Neural progenitor cell (in vitro differentiated cells): ENCODE measurements at places on chromosomes 5 and 9. TPM values are rescaled to one million over a fixed set of nuclear protein-coding genes. Genes with fewer than 3 reads are reported as not detected.

Gene CKS2
- 693 and 741 TPM in 2 replicates for total RNA-seq

Gene ARHGEF39
- total RNA-seq = 13.2 and 31.9 TPM in 2 replicates

Gene BHMT
- 0.45 and 1.1 TPM in 2 replicates for total RNA-seq

Gene PIP5KL1
- total RNA-seq = 1.4 and 8.8 TPM in 2 replicates

Gene TAF11L5
- total RNA-seq = not detected in 2 replicates

Gene ZDHHC21
- total RNA-seq = 14.4 and 22.5 TPM in 2 replicates

Gene ZNF366
- not detected in 2 replicates for total RNA-seq

Gene ITK
- total RNA-seq = not detected in 2 replicates

Gene FRMPD1
- not detected in 2 replicates for total RNA-seq

Gene C8G
- not detected in 2 replicates for total RNA-seq

Gene PDCD1LG2
- total RNA-seq = not detected in 2 replicates

Gene ACSL6
- not detected in 2 replicates for total RNA-seq

Gene ANKHD1
- total RNA-seq = 83.4 and 110 TPM in 2 replicates

DNA sequence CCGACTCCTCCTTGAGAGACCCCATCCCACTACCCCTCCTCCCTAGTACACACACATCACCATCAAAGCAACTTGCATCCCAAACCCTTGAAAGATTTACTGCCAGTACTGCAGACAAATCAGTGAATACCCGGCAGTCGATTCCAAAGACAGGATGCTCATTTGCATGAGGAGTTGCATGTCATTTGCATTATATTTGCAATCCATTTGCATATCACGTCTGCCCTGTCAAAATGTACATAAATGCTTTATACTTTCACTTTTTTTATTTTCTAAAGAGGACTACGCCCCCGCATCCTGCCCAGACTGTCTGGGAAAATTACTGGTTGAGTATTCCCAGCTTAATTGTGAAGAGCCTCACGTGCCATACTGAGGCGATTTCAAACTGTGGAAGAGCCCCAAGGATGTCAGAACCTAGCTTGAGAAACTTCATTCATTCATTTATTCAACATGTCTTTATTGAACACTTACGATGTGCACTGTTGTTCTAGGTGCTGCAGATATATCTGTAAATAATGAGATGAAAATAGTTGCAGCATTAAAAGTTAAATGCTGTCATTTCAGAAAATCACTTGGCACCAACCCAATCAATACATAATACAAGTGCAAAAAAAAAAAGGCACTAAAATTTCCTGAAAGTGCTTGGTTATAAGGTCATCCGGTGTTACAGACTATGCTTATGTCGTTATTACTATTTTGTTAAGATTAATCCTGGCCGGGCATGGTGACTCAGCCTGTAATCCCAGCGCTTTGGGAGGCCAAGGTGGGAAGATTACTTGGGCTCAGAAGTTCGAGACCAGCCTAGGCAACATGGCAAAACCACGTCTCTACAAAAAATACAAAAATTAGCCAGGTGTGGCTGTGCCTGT lies 17.2 kb upstream of the SIL1 start:
- H3K27me3 ChIP-seq = no peaks in the 10 kb centered on the region
- no peak overlapping the region for H3K27ac ChIP-seq
- H3K4me1 ChIP-seq = no peaks in the 10 kb centered on the region
- H3K4me3 ChIP-seq = no peak overlapping the region
- H3K36me3 ChIP-seq = no peaks in the 10 kb centered on the region
- DNase-seq = no peak

DNA sequence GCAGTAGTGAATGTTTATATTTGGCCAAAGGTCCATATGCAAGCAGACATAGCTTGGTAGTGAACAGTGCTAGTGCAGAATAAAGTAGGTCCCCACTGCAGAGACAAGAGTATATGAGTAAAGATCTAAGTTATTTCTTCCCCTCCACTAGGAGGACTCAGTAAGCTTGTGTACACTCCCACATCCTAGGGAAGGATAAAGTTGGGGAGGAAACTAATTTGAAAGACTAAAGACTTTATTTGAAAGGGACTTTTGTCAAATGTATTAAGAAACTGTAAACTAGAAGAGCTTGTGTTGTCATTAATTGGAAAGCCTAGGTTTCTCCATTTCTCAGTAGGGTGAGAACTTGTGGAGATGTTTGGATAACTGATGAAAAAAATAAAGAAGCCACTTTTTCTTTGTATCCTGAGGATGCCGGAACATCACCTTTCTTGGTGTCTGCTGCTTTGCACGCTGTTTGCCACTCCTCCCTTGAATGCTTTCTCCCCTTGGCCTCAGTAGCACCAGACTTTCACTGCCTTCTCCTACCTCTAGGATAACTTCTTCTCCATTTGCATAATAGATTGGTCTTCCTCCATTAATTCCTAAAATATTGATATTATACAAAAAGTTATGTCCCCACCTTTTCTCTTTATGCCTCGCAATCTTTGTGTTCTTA lies 329.0 kb downstream of the PARP8 start:
- H3K27me3 ChIP-seq = no peaks in the 10 kb centered on the region
- H3K36me3 ChIP-seq = no peaks in the 10 kb centered on the region
- peaks cover 14% of the 10 kb centered on the region for H3K4me1 ChIP-seq
- no peak overlapping the region for H3K4me3 ChIP-seq

DNA sequence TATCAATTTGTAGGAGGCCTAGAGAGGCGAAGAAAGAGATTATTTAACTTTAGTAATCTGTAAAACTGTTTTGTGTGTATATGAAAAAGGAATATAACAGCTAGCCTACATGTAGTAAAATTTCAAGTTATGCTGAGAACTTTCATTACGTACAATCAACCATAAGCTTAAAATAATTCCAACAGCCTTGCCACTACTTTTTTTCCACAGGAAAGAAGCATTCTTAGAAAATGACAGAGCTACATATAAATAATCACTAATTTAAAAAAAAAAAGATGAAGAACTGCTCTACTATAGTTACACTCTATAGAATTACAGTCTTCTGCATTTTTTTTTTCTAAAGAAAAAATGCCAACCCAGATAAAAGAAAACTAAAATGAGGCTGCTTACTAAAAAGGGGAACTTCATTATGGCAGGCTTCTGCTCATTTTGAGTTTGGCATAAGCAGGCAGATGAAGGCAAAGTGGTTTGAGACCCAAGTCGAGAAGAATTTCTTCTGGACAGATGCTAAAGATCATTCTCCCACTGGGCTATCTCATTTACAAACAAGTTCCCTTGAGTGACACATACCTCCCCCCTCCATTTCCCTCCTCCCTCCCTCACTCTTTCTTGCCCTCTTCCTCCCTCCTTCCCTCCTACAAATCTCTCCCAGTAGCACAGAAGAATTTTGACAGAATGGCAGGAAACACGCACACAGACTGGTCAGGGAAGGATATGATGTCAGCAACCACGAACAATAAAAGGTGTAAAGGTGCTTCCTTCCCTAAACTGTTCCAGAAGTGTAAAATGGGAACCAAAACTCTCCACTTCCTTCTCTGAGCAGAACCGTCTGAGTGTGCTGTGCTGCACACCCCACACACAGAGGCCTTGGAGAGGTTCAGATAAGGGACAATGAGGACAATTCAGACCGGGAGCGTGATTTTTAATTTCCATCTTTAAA lies 56.1 kb downstream of the MEF2C start:
- H3K4me3 ChIP-seq = no peak overlapping the region
- H3K36me3 ChIP-seq = no peaks in the 10 kb centered on the region
- no peak overlapping the region for H3K27ac ChIP-seq
- no peaks in the 10 kb centered on the region for H3K4me1 ChIP-seq

GRCh38 chr9:26949637-26950069 lies 2.6 kb upstream of the PLAA start:
- peaks cover 17% of the 10 kb centered on the region for H3K4me1 ChIP-seq
- H3K4me3 ChIP-seq = no peak overlapping the region
- no peak overlapping the region for H3K27ac ChIP-seq
- H3K36me3 ChIP-seq = no peaks in the 10 kb centered on the region
- H3K27me3 ChIP-seq = no peaks in the 10 kb centered on the region

DNA sequence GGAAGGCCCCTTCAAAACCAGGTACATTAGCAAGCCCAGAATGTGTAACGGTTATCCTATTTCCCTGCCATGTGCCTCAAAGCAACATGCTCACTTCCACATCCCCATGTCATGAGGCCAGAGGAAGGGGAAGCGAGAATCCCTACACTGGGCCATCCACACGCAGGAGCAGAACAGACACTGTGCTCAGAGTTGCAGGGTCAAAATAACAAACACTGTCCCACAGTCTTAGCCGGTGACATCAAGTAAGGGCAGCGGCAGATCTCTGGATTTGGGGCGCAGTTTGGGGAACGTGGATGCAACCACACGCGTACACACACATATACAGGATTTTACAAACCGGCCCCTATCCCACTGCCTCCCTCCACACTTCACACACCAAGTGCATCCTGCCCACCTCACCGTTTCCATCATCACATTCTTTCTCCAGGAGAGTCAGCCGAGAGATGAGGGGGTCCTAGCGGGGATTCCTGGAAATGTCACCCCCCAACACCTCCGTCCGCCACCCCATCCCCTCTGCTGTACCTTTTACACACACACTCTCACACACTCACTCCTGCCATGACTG lies 776 bp downstream of the APBA1 start:
- peak overlapping the region; percentile 83 for H3K4me3 ChIP-seq
- peaks cover 28% of the 10 kb centered on the region for H3K27me3 ChIP-seq
- peaks cover 25% of the 10 kb centered on the region for H3K4me1 ChIP-seq
- no peak overlapping the region for H3K27ac ChIP-seq
- DNase-seq = no peak

GRCh38 chr9:86368871-86369521 lies 14.8 kb upstream of the TUT7 start:
- H3K4me3 ChIP-seq = no peak overlapping the region
- no peaks in the 10 kb centered on the region for H3K36me3 ChIP-seq
- no peak overlapping the region for H3K27ac ChIP-seq
- H3K4me1 ChIP-seq = no peaks in the 10 kb centered on the region
- H3K27me3 ChIP-seq = no peaks in the 10 kb centered on the region
- no peak for DNase-seq

- H3K4me3 ChIP-seq = no peak overlapping the region
- H3K36me3 ChIP-seq = no peaks in the 10 kb centered on the region
- no peak overlapping the region for H3K27ac ChIP-seq
Measured at GRCh38 chr9:13899924-13900323, 414.0 kb downstream of the NFIB start.

DNA sequence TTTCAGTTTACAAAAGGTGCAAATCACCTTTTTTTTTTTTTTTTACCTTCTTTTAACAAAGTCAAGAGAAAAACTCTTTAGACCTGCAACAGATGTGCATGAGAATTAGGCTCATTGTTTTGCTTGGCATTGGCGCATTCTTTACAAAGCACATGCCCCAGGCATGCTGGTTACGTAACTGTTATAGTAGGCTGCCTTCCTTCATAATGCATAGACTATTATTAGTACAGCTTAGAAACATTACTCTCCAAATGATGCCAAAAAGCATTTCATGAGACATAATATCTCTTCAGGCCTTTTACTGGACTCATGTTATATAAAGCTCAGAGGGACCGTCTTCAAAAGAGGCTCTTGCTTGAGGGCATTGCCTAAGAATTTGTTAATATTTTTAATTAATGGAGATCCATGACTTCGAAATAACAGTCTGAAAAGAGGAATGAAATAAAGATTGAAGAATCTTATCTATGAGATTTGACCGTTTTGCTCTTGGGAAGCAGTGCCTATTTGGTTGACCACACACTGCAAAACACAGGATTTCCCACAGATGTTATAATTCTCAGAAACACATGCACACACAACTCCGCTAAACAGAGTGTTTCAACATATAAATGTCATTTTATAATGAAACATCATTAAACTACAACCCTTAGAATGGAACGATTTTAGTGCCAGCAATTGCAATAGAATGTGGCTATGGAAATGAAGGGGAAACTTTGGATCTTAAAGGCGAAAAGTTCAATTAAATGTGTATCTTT lies 478.7 kb downstream of the PRR16 start:
- no peaks in the 10 kb centered on the region for H3K36me3 ChIP-seq
- H3K27me3 ChIP-seq = no peaks in the 10 kb centered on the region
- no peak overlapping the region for H3K27ac ChIP-seq
- DNase-seq = no peak

- no peak overlapping the region for H3K4me3 ChIP-seq
- no peaks in the 10 kb centered on the region for H3K36me3 ChIP-seq
- DNase-seq = no peak
- no peak overlapping the region for H3K27ac ChIP-seq
- H3K4me1 ChIP-seq = peaks cover 7% of the 10 kb centered on the region
- no peaks in the 10 kb centered on the region for H3K27me3 ChIP-seq
Measured at GRCh38 chr9:77807281-77807683, 159.2 kb upstream of the GNA14 start.

- no peaks in the 10 kb centered on the region for H3K36me3 ChIP-seq
- H3K4me1 ChIP-seq = peaks cover 10% of the 10 kb centered on the region
- no peaks in the 10 kb centered on the region for H3K27me3 ChIP-seq
- H3K27ac ChIP-seq = no peak overlapping the region
- no peak for DNase-seq
- no peak overlapping the region for H3K4me3 ChIP-seq
Measured at GRCh38 chr9:96294159-96294545, 7.8 kb downstream of the HSD17B3 start.

DNA sequence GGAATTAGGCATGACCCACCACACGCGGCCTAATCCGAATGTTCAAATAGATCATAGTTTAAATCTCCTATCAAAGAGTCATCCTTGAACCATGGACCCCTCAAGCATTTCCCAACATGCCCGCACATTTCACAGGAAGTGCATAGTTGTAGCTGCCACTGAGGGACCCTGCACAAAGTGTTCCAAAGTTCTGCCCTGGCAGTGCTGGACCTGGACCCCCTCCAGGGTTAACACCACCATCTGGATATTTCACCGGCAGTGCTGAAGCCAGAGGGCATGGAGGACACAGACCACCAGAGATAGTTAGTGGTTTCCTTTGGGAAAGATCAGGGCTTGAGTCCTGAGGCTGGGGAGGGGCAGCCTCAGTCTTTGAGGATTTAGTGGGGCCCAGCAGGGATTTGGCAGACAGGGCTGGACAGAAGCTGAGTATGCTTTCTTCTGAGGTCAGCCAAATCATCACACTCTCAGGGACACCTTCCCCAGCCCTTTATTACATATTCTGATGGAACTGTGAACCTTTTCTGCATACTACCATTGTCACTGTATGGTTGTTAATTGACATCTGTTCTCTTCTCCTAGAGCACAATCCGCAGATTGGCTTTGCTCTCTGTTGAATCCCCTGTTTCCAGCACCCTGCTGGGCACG lies 143.6 kb upstream of the EFNA5 start:
- H3K27ac ChIP-seq = peak overlapping the region; percentile 30
- peaks cover 54% of the 10 kb centered on the region for H3K4me1 ChIP-seq
- no peak for DNase-seq
- no peaks in the 10 kb centered on the region for H3K27me3 ChIP-seq
- no peak overlapping the region for H3K4me3 ChIP-seq

DNA sequence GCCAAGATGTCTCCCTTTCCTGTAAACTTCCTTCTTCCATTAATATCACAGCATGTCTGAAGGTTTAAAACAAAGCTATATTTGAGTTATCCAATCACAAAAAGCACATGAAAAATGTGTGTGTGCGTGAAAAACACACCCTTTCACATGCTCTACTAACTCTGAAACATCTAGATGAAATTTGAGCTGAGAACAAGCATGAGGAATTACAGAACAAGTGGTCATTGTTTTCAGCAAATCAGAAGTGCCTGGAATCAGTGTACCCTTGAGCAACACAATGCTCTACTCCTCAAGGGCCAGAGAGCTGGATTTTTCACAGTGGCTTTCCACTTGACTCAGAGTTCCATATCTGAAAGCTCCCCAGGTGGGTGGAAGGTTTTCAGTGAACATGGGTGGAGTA lies 255.9 kb downstream of the PSAT1 start:
- H3K4me3 ChIP-seq = no peak overlapping the region
- DNase-seq = no peak
- no peak overlapping the region for H3K27ac ChIP-seq
- H3K36me3 ChIP-seq = no peaks in the 10 kb centered on the region
- H3K27me3 ChIP-seq = no peaks in the 10 kb centered on the region
- H3K4me1 ChIP-seq = no peaks in the 10 kb centered on the region

GRCh38 chr5:88875341-88876234 lies 7.4 kb downstream of the MEF2C start:
- H3K27me3 ChIP-seq = peaks cover 5% of the 10 kb centered on the region
- no peaks in the 10 kb centered on the region for H3K36me3 ChIP-seq
- H3K4me3 ChIP-seq = no peak overlapping the region
- no peak for DNase-seq
